ENCODE measurements at places on chromosomes 7 and 10.
A peak's percentile ranks its signal among the peaks of the same experiment; 100 is the strongest.

DNA sequence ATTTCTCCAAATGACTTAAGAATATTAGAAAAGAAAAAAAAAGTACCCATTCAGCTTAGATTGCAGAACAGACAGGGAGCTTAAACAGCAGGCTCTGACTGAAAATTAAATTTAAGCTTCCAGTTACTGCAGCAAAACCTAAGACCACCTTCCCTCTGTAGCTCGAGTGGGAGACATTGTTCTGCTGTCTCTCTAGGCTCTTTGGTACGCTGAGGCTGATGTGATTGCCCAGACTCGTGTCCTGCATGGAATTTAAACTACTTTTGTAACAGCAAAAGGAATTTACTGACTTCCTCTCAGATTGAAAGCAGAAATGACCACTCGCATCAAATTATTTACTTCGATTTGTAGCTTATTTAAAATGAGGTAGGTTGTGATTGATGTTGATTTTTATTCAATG lies 124.6 kb downstream of the LRRTM3 start:
- no peak for DNase-seq

DNA sequence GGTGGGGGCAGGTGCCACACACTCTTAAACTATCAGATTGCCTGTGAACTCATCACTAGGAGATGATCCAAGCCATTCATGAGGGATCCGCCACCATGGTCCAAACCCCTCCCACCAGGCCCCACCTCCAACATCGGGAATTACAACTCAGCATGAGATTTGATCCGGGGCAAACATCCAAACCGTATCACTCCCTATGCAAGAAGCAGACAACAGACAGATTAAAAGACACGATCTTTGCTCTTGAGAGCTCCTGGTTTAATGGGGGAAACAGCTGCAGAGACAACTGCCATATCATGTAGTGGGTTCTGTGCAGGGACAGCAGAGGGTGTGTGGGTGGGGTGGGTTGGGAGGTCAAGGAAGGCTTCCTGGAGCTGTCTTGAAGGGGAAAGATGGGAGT lies 123.6 kb downstream of the EMX2 start:
- no peak for DNase-seq

DNA sequence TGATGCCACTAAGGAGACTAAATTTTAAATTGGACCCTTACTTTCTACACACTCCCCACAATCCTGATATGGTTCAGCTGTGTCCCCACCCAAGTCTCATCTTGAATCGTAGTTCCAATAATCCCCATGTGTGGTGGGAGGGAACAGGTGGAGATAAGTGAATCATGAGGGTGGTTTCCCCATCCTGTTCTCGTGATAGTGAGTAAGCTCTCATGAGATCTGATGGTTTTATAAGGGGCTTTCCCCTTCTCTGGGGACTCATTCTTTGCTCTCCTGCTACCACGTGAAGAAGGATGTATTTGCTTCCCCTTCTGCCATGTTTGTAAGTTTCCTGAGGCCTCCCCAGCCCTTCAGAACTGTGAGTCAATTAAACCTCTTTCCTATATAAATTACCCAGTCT lies 18.4 kb upstream of the BET1 start:
- no peak for DNase-seq

DNA sequence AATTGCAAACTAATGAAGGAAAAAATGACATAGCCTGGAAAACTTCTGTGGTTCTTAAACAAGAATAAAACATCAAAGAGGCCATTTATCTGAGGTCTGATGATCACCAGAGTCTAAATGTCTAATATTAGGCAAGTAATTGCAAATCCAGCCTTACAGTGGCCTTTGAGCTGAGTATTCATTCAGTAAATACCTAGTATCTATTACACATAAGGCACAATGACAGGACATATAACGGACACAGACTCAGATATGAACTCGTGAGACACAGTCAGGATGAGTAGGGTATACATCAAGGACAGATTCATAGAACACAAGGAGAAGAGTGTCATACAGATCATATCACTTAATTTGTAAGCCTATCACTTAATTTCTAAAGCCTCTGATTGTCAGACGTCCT lies 16.8 kb downstream of the GPAM start:
- no peak for DNase-seq

- DNase-seq: no peak
These were observed 177.0 kb upstream of the SP8 start for GRCh38 chr7:20963556-20964280.

DNA sequence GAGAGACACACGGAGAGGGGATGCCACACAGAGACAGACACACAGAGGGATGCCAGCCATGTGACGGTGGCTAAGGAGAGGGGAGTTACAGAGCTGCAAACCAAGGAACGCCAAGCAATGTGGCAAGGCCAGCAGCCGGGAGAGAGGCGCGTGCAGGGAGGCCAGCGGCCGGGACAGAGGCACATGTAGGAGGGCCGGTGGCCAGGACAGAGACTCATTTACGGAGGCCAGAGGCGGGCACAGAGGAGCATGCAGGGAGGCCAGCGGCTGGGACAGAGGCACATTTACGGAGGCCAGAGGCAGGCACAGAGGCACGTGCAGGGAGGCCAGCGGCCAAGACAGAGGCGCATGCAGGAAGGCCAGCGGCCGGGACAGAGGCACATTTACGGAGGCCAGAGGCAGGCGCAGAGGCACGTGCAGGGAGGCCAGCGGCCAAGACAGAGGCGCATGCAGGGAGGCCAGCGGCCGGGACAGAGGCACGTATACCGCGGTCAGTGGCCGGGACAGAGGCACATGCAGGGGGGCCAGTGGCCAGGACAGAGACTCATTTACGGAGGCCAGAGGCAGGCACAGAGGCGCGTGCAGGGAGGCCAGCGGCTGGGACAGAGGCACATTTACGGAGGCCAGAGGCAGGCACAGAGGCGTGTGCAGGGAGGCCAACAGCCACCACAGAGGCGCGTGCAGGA lies 40.4 kb downstream of the INSIG1 start:
- DNase-seq: no peak

DNA sequence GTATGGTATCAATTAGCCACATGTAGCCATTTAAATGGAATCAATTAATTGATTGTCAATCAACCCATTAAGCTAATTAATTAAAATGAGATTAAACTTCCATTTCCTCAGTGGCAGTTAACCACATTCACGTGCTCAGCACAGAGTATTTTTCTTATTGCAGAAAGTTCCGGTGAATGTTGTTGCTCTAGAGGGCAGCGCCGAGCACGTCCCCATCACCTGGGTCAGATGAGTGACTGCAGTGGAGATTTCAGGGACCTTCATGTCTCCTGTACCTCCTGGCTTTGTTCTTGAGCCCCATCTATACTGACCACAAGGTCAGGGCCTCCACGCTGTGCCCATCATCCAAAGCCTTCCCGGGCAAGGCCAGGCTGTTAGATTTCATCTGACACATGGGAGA lies 168.8 kb upstream of the MKI67 start:
- DNase-seq: no peak

GRCh38 chr7:29424984-29425309 lies 138.7 kb upstream of the PRR15 start:
- DNase-seq: no peak

GRCh38 chr10:5413012-5413938 lies 918 bp downstream of the NET1 start:
- DNase-seq: peak; percentile 18

GRCh38 chr7:410395-410910 lies 109.2 kb downstream of the PDGFA start:
- DNase-seq: no peak

- DNase-seq: no peak
These were observed 653.7 kb upstream of the SEMA3D start for GRCh38 chr7:85840554-85840953.

DNA sequence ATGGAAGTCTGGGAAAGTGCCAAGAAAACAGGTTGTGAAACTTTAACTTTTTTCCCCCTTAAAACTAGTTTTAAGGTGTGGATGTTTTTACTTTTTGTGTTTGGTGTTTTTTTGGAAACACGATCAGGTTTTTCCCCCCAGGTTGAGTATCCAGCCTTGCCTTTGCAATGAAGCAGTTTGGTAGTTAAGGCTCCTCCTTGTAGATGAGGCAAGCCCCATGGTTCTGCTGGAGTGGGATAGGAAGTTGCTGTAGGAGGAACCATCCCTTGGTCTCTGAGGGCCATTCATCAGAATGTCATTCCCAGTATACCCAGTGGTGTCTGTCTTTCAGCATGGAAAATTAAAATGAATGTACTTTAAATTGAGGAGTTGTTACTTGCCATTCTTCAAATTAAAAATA lies 2.7 kb downstream of the CUL1 start:
- DNase-seq: no peak

GRCh38 chr10:36899652-36900051 lies 225.7 kb upstream of the ANKRD30A start:
- no peak for DNase-seq

DNA sequence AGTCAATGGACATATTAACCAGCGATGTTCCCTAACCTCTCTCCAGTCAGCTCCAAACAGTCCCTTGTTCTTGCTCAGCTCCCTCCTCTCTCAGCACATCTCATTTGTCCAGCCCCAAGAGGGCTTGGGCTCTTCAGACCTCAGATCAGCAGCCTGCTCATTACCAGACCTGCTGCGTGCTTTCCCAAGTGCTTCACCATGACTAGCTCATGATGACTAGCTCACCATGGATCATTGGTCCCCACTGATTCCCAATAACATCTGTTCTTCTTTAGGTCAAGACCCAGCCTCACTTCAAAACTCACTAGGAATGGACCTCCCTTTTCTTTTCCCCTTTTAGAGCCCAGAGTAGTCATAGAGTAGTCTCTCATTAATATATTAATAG lies 121.9 kb downstream of the SLC16A9 start:
- DNase-seq: no peak

GRCh38 chr7:146115851-146116520 lies 615 bp upstream of the CNTNAP2 start:
- peak; percentile 61 for DNase-seq

GRCh38 chr10:49597426-49598163 lies 12.5 kb upstream of the SLC18A3 start:
- no peak for DNase-seq

- peak; percentile 32 for DNase-seq
These were observed 770.1 kb upstream of the CELF2 start for GRCh38 chr10:10247585-10247984.

GRCh38 chr7:47772492-47772891 lies 175.8 kb downstream of the PKD1L1 start:
- DNase-seq: no peak

DNA sequence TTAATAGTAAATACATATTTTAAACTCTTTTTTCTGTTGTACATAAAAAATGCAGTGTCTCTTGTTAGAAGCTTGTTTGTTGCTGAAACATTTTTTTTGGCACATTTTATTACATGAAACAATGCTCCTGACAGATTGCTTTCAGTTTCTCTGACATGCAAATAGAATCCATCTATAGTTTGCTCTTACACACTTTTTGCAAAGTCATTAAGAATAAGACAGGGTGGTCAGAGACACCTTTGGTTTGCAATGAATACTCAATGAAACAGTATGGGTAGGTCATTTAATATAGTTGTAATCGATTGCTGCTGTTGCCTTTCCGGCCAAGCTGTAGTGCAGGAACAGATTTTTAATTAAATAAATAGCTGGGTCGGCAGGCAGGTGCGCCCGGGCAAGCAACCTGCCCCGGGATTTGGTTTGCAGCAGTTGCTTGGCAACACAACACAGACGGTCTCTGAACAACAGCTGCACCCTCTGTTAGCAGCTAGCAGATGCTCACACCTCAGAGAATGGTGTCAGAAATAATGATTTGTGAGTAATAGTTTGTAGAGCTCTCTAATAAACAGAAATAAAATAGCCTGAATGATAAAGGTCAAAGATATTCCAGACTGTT lies 115.7 kb upstream of the CACNA2D1 start:
- DNase-seq: no peak

- no peak for DNase-seq
These were observed 395.9 kb downstream of the GRM8 start for GRCh38 chr7:126856691-126857291.

DNA sequence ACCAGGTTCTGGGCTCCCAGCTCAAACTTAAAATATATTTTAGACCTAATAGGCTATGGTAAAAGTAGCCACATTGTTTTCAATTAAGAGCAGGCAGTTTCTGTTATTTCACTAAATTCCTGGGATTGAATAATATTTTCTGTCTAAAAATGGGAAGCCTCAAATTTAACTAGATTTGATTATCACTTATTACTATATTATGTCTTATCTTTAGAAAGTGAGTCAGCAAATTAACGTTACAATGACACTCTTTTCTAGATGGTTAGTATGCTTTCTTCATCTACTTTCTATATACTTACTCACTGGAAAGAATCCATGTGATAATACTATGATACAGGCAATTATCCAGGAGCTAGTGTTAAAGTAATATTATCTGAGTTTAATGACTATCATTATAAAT lies 27.5 kb downstream of the KIF5B start:
- DNase-seq: no peak

DNA sequence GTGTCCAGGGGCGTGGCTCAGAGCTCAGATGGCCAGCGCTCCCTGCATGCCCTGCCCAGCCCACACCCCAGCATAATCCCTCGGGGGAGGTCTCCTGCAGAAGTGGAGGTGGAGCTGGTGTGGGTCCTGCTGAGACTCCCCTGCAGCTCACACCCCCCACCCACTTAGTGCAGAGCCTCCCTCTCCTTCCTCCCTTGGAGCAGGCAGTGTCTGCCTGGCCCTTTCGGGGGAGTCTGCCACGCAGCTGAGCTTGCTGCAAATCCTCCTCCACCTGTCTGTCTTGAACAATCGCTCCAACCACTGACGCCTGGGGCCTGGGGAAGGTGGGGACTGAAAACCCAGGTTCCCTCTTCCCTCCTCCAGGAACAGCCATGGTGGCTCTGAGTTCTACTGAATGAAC lies 219.7 kb upstream of the PPP2R2D start:
- no peak for DNase-seq

DNA sequence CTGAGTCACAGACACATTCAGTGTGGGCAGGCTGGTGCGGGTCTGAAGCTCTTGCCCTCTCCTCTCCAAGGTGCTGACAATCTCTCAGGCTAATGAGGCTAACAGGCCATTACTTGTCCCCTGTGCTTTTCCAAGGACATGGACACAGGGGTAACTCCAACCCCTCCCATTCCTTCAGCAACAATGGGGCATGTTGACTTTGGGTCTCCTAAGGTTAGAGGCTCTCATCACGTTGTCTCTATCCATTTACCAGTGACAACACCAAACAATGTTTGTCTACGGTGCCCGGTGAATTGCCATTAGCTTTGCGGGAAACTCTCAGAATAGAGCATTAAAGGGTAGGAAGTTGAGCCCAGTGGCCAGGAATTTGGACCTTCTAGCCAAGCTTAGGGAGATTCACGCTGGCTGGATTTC lies 101.6 kb upstream of the TNS3 start:
- no peak for DNase-seq

All from fibroblast of skin of left quadriceps (primary cell).